ENCODE measurements at places on chromosomes 3 and 15.

DNA sequence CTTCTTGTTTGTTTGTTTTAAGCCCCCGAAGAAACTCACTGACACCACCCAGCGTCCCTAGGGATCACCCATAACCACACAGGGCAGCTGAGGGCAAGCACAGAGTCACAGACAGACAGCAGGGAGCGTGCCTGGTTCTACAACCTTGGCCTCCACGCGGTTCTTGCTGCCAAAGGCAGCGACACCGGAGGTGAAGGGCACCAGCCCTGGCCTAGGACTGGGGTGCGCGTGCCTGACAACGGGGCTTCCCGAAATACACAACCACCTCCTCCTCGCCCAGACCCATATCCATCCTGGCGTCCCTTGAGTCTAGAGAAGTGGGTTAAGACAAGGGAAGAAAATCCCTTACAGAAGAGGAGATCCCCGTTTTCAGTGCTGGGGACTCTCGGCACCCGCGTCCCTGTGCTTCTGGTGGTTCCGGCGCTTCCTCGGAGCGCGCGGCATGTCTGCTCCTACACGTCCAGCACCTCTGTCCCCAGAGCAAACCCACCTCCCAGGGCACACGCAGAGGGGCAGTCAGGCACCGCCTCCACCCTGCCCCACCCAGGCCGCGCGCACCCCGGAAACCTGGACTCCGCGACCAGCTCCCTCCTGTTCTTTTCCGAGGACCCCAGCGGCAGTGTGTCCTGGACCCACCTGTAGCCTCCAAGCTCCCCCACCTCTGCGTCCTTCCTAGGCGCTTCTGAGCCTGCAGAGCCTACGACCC, 911 bp downstream of the RFTN1 start:
- peak; percentile 30 for DNase-seq

DNA sequence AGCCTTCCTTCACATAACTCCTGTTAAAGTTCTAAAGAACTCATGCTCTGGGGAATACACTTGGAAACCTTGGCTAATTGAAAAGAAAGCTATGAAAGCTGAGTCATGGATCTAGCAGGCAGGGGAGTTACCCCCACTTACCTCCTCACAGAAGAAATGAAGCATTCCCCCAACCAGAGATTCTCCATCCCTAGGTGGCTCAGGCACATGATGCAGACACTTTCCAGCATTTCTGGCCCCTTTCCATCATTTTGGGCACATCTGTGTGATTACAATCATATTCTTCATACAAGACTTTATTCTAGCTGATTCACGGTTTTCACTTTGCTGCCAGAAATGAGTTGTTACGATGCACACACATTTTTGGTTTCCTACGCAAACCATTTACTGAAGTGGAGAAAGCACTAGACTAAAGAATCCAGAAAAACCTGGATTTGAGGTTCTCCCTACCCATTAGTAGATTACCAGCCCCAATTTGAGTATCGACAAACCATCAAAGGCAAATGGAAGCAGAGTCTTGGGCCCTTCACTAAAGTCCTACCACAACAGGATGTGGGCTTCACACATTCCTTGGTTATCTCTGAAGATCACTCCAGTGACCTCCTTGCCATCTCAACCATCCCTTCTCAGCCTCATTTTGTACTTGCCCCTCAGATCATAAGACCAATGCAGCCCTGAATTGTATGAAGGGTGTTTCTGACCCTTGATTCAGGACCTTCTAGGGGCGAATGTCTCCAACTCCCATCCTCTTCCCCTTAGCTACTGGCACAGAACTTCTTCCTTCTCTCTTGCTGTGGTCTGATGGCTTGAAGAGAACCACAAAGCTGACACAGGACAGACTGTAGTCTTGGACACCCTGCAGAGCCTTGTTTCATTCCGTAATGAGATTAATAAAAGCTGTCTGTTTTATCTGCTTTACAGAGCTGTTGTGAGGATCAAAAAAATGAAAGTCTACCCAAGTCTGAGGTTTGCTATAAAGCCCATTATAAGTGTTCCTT, 42.5 kb upstream of the SNRK start:
- no peak for DNase-seq

DNA sequence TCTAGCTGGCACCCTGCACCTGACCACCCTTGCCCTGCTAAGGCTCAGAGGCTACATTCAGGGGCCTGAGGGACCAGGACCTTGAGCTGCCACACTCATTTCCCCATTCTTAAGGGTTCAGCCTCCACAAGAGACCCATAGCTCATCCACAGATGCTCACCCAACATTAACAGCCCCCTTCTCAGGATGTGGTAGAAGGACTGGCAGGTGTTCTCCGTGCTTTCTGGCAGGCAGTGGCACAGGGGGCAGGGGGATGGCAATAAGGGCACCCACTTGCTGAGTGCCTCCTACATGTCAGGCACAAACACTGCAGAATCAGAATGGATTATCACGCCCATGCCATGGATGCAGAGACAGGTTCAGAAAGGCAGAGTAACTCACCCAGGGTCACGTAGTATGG, 9.4 kb downstream of the MAPKAPK3 start:
- no peak for DNase-seq

- no peak for DNase-seq
These were observed 11.7 kb upstream of the CMTM7 start for GRCh38 chr3:32379831-32380500.

GRCh38 chr3:150739200-150739863, 23.6 kb downstream of the SIAH2 start:
- no peak for DNase-seq

All from stimulated activated CD4-positive, alpha-beta T cell treated with anti-CD3 and anti-CD28 coated beads, Interleukin-1b, Interleukin-23, amount 100 ng/mL, for 1 hour (primary cell).